Activated CD4-positive, alpha-beta T cell treated with anti-CD3 and anti-CD28 coated beads, Interleukin-2, Interleukin-4, amounts not matched to agents 100 ng/mL and 50 ng/mL, durations not matched to agents 16 hours and 8 hours (primary cell): ENCODE measurements at places on chromosomes 1 and 21.

GRCh38 chr1:66853379-66853778 is 52.3 kb upstream of the INSL5 start:
- DNase-seq, result no peak

GRCh38 chr21:38443110-38443509 is 55.2 kb downstream of the ERG start:
- DNase-seq, result no peak

- no peak for DNase-seq
These were observed 15.0 kb upstream of the CEP85 start for GRCh38 chr1:26218906-26219494.

- DNase-seq, result no peak
These were observed 389.7 kb downstream of the OMA1 start for GRCh38 chr1:58156831-58157230.

GRCh38 chr1:53132176-53132575 is 10.3 kb downstream of the SLC1A7 start:
- no peak for DNase-seq

DNA sequence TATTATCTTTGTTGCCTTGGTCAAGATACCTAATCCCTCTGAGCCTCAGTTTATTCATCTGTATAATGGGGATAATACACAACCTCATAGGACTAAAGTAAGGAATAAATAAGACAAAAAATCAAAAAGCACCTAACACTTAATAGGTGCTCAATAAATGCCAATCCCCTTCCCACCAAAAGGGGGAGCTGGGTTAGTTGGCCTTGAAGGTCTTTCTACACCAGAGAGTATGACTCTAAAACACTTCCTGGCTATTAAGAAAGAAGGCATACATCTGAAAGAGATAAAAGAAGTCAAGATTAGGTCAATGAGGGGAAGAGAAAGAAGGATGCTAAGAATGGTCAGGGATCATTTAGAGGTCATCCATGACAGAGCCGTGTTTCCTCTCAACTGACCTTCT is 11.1 kb downstream of the VSIG8 start:
- peak; percentile 10 for DNase-seq

DNA sequence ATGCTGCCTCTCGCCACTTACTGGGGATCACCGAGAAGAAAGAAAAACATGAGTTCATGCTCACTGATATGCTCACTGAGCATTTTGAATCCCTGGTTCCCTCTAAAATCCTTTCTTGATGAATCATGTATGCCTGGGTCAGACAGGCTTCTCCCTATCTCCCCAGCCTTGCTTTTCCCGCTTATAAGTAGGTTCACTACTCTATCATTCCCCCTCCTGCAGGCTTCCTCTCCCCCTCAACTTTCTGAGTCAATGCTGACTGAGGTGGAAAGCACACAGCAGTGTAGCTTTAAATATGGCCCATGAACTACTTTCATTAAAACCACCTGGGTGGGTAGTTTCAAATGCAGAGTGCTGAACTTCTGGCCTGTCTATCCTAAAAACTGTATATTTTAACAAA is 41.7 kb downstream of the FMO4 start:
- no peak for DNase-seq

DNA sequence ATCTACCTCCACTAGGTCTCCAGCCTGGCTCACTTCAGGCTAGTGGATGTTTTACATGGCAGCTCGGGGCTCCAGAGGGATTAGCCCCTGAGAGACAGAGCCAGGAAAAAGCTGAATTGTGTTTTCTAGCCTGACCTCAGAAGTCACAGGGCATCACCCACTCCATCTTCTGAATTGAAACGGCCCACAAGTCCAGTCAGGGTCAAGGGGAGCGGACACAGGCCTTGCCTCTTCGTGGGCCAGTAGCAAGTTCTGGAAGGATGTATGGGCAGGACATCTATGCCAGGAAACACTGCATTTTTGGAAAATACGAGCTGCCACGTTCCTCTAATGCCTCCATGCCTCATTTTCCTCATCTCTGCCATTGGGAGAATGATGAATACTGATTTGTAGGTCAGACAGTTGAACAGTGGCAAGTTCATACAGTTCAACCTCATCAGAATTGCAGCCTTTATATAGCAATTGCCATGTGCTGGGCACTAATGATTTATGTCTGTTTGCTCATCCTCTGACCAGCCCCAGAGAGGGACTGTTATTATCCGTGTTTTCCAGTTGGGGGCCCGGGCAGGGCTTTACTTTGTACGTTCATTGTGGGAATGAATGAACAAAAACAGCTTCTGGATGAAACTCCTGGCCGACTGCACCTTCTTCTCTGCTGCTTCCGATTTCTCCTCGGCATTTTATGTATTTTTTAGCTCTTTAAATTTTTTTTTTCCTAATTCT is 23.2 kb upstream of the PCBP3 start:
- no peak for DNase-seq

DNA sequence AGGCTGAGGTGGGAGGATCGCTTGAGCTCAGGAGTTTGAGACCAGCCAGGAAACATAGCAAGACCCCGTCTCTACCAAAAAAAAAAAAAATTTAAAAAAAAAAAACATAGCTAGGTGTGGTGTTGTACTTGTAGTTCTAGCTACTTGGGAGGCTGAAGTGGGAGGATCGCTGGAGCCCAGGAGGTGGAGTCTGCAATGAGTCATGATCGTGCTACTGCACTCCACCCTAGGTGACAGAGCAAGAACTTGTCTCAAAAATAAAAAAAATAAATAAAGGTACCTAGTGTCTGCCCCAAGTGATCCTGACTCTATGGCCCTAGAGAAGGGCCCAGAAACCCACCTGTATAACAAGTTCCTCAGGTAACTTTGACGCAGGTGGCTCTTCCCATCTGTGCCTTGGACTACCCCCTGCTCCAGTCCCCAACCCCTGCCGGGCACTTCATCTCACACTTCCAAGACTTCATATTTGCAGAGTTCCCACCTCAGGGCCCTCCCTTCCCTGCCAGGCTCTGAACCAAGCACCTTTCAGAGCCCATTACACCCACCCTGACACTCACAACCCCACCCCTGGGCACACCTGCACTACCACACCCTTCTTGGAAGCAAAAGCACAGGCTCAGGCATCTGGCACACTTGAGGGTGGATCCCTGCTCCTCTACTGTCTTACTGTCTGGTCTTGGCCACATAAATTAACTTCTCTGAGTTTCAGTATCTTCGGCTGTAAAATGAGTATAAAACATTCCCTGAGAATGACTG is 80.2 kb upstream of the KLHDC7A start:
- no peak for DNase-seq

GRCh38 chr1:243705585-243705984 is 144.5 kb downstream of the AKT3 start:
- no peak for DNase-seq

DNA sequence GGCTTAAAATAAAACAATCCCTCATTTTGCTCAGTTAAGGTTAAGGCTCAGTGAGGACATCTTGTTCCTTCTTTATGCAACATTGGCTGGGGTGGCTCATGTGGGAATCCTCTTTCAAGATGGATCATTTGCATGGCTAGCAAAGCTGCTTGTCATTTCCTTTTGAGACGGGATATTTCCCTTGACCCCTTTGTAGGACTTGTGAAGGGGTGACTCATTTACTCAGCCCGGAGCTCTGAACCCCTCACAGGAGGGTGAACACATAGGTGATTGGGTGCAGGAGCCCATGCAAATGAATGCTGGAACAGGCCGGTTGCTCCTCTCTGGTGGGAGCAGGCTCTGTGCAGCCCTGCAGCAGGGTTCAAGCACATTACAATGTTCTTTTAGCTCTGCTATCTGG is 15.8 kb upstream of the C8A start:
- DNase-seq, result no peak

DNA sequence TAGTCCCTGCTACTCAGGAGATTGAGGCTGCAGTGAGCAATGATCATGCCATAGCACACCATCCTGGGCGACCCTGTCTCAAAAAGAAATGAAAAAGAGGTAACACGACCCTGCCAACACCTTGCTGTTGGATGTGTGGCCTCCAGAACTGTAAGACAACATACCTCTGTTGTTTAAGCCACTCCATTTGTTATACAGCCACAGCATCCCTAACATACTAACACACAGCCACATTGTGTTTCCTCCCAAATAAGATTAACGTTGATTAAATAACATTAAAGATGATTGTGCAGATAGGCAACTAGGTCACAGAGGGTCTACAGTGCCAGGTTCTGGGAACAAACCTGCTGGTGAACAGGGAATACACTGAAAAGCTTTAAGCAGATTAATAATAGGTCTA is 170.4 kb downstream of the RERE start:
- no peak for DNase-seq

DNA sequence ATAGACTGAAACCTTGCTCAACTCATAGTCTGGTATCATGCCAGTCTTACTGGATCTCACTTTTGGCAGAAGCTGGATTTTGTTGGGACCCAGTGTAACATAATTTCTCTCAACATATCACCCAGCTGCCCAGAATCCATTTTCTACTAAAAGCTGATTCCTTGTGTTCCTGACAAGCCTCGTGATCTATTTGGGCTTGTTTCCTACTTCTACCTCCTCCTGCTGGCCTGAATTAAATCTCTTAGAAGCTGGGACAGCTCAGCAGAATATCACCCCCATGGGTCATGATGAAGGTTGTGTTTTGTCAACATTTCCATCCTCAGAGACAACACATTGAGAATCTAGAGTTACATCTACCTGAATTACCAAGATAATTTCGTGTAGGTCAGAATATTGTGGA is 7.7 kb downstream of the GOLT1A start:
- DNase-seq, result no peak

DNA sequence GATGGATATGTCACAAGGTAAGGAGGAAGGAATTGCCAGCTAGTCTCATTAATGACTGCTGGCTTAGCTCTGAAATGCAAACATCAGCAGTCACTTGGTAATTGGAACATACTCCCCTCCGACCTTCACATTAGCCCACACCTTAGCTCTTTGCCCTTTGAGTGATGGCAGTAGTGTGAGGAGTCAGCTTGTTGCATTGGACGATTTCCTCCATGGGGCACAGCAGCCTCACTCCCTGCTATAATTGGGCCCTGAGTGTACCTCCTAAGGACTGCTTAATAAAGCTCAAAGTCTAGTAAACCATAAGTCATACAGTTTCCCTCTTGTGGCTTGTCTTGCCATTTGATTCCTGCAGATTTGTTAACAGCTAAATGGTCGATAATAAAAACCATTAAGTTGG is 19.4 kb downstream of the METTL13 start:
- DNase-seq, result no peak

- peak; percentile 54 for DNase-seq
These were observed 18.3 kb upstream of the IL6R start for GRCh38 chr1:154386643-154387352.

GRCh38 chr1:211947396-211948295 is 87.7 kb downstream of the INTS7 start:
- no peak for DNase-seq

DNA sequence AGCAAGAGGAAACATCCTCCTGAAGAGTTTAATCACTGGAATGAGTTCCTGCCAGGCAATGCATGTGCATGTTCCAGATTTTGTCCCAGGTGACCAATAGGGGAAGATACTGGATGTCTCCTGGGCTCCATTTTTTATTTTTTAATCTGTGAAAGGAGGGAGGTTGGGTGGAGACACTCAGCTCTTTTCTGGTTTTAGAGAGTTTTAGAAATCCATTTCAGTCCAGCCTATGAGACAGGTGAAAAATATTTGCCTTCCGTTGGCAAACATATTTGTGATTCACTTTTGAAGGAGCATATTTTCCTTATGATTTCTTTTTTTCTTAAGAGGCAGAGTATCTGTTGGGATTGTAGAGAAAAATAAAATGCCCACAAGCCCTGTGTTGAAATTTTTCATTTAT is 70.7 kb downstream of the ABCA4 start:
- DNase-seq, result no peak

DNA sequence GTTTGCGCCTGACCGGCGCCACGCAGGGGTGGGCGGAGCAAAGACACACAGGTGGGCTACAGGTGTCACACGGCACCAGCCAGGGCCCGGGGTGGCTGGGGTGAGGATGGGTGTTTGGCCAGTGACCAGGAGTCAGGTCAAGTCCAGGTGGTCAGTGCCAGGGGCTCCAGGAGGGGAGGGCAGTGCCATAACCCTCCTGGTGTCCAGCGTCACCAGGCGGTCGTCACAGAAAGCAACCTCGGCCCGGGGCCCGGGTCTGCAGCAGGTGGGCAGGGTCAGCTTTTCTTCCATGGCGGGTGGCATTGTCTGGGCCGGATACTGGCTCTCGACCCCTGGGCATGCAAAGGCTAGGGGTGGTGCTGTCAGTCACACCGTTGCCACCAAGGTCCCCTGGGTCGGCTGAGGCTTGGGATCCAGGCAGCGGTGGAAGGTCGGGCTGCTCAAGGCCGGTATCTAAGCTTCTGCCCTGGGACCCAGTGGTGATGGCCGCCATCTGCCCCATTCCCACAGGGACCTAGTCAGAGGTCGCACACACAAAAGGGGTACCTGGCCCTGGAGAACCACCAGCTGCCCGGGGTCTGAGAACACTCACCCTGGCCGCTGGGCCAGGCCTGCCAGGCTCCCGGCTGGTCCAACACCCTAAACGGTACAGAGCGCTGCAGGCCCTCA is 1.8 kb downstream of the FNDC10 start:
- no peak for DNase-seq

DNA sequence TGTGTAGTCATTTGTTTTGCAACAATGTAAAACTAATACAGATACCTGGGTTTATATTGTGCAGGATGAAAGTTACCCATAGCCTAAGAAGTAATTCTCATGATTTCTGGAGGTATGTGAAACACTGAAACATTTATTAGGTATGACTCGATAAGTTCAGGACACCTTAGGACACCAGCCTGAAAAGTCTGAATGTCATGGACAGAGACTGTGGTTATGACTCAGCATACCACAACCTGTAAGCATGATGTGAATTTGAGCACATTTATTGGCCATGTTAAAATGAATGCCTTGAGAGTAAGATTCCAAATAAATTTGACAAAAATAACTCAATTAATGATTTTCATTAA is 1471.7 kb upstream of the B3GALT2 start:
- DNase-seq, result no peak

- DNase-seq, result no peak
These were observed 42.3 kb upstream of the PDC start for GRCh38 chr1:186503190-186503589.

DNA sequence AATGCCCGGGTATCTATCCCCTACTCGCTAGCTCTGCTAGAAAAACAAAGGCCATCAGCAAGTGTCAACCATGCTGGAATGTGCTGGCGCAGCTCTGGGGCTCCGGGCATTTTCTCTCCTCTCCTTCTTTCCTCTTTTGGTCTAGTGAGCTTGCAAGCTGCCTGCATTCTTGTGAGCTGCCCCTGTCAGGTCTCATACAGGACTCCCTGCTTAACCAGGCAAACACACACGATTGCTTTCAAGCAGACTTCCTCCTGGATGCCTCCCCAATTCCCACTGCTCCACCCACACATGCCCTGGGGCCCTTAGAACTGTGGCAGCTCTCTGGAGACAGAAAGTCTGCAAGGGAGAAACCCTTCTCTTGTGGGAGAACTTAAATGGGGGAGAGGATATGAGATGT is 35.7 kb upstream of the SUCO start:
- no peak for DNase-seq

GRCh38 chr1:206896261-206896660 is 982 bp upstream of the IL24 start:
- DNase-seq, result no peak

- no peak for DNase-seq
These were observed 21.6 kb upstream of the MAGOH start for GRCh38 chr1:53259932-53260331.
